ENCODE measurements at places on chromosomes 7 and 10.

GRCh38 chr10:89648074-89648473 lies 3.0 kb upstream of the PANK1 start:
- H3K4me3 ChIP-seq = no peak overlapping the region
- H3K27me3 ChIP-seq = no peaks in the 10 kb centered on the region
- no peak overlapping the region for H3K27ac ChIP-seq
- no peaks in the 10 kb centered on the region for H3K36me3 ChIP-seq
- H3K4me1 ChIP-seq = no peaks in the 10 kb centered on the region

GRCh38 chr7:30974605-30975255 lies 11.0 kb downstream of the GHRHR start:
- H3K4me3 ChIP-seq = no peak overlapping the region
- H3K27ac ChIP-seq = no peak overlapping the region
- DNase-seq = no peak
- H3K4me1 ChIP-seq = no peaks in the 10 kb centered on the region
- peaks cover 29% of the 10 kb centered on the region for H3K27me3 ChIP-seq

DNA sequence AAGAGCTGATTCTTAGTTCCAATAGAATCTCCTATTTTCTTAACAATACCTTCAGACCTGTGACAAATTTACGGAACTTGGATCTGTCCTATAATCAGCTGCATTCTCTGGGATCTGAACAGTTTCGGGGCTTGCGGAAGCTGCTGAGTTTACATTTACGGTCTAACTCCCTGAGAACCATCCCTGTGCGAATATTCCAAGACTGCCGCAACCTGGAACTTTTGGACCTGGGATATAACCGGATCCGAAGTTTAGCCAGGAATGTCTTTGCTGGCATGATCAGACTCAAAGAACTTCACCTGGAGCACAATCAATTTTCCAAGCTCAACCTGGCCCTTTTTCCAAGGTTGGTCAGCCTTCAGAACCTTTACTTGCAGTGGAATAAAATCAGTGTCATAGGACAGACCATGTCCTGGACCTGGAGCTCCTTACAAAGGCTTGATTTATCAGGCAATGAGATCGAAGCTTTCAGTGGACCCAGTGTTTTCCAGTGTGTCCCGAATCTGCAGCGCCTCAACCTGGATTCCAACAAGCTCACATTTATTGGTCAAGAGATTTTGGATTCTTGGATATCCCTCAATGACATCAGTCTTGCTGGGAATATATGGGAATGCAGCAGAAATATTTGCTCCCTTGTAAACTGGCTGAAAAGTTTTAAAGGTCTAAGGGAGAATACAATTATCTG lies 1.6 kb downstream of the LRRTM3 start:
- no peaks in the 10 kb centered on the region for H3K36me3 ChIP-seq
- H3K27me3 ChIP-seq = peaks cover 21% of the 10 kb centered on the region
- peaks cover 10% of the 10 kb centered on the region for H3K4me1 ChIP-seq
- no peak for DNase-seq
- no peak overlapping the region for H3K27ac ChIP-seq

DNA sequence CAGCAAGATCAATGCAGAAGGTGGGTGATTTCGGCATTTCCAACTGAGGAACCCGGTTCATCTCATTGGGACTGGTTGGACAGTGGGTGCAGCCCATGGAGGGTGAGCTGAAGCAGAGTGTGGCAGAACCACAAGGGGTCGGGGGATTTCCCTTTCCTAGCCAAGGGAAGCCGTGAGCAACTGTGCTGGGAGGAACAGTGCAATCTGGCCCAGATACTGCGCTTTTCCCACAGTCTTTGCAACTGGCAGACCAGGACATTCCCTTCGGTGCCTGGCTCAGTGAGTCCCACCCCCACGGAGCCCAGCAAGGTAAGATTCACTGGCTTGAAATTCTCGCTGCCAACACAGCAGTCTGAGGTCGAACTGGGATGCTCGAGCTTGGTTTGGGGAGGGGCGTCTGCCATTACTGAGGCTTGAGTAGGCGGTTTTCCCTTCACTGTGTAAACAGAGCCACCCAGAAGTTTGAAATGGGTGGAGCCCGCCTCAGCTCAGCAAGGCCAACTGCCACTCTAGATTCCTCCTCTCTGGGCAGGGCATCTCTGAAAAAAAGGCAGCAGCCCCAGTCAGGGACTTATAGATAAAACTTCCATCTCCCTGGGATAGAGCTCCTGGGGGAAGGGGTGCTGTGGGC lies 58.6 kb upstream of the SLC26A5 start:
- H3K36me3 ChIP-seq = no peaks in the 10 kb centered on the region
- H3K4me1 ChIP-seq = no peaks in the 10 kb centered on the region
- no peak overlapping the region for H3K27ac ChIP-seq
- H3K27me3 ChIP-seq = no peaks in the 10 kb centered on the region

GRCh38 chr10:15660990-15661389 lies 58.7 kb downstream of the ITGA8 start:
- no peak for DNase-seq
- no peak overlapping the region for H3K4me3 ChIP-seq
- no peaks in the 10 kb centered on the region for H3K4me1 ChIP-seq
- H3K36me3 ChIP-seq = peaks cover 31% of the 10 kb centered on the region

GRCh38 chr10:80452069-80452468 lies 2.0 kb upstream of the TSPAN14 start:
- DNase-seq = no peak
- peak overlapping the region; percentile 15 for H3K27ac ChIP-seq
- H3K36me3 ChIP-seq = no peaks in the 10 kb centered on the region
- H3K4me1 ChIP-seq = peaks cover 32% of the 10 kb centered on the region

GRCh38 chr10:106132956-106133355 lies 1031.5 kb downstream of the SORCS1 start:
- no peak overlapping the region for H3K4me3 ChIP-seq
- no peaks in the 10 kb centered on the region for H3K4me1 ChIP-seq
- DNase-seq = no peak
- no peaks in the 10 kb centered on the region for H3K27me3 ChIP-seq

- H3K27me3 ChIP-seq = no peaks in the 10 kb centered on the region
- DNase-seq = no peak
- H3K27ac ChIP-seq = no peak overlapping the region
- H3K4me1 ChIP-seq = peaks cover 9% of the 10 kb centered on the region
- no peaks in the 10 kb centered on the region for H3K36me3 ChIP-seq
- H3K4me3 ChIP-seq = no peak overlapping the region
These were observed 12.5 kb upstream of the GNA12 start for GRCh38 chr7:2856388-2857169.

GRCh38 chr7:41656366-41656765 lies 46.5 kb downstream of the INHBA start:
- no peaks in the 10 kb centered on the region for H3K36me3 ChIP-seq
- H3K4me3 ChIP-seq = no peak overlapping the region
- DNase-seq = no peak

GRCh38 chr7:74627661-74628411 lies 29.7 kb upstream of the GTF2I start:
- DNase-seq = no peak
- H3K4me3 ChIP-seq = no peak overlapping the region
- no peak overlapping the region for H3K27ac ChIP-seq

- no peaks in the 10 kb centered on the region for H3K27me3 ChIP-seq
- H3K4me1 ChIP-seq = no peaks in the 10 kb centered on the region
- no peak overlapping the region for H3K4me3 ChIP-seq
- no peaks in the 10 kb centered on the region for H3K36me3 ChIP-seq
- DNase-seq = no peak
These were observed 106.7 kb upstream of the MBL2 start for GRCh38 chr10:52879091-52879807.

DNA sequence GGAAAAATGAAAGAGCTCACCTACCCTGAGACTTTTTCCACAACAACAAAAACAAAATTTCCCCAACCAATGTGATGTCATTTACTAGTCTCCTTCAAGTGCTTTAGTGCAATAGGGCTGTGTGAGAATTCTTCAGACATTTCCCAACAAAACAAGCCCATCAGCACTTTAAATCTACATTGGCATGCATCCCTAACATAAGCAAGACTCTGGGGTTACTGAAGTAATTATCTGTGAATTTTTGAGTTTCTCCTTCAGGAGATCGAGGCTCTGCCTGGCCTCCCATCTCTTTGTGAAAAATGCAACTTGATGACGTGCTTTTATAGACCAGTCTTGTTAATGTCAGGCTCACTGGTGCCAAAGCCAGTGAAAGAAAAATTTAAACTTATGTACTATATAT lies 255.6 kb downstream of the GFRA1 start:
- no peaks in the 10 kb centered on the region for H3K27me3 ChIP-seq
- no peaks in the 10 kb centered on the region for H3K36me3 ChIP-seq
- DNase-seq = no peak

DNA sequence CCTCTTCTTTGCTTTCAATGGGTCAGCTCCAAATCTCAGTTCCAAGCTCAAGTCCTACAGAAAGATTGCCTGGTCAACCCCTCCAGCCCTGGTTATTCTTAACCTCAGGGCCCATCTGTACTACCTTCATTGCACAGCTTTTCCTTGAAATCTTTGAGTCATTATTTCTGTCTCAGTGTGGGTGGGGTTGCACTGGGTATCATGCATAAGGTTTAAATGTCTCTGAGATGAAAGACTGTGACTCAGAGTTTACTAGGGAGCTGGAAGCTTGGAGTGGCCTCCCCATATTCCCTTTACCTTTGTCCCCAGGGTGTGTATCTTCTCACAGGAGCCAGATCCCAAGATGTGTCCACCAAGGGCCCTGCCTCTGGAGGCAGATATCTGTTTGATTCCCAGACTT lies 3.3 kb upstream of the OR6V1 start:
- no peak for DNase-seq
- H3K4me1 ChIP-seq = no peaks in the 10 kb centered on the region
- no peak overlapping the region for H3K4me3 ChIP-seq

DNA sequence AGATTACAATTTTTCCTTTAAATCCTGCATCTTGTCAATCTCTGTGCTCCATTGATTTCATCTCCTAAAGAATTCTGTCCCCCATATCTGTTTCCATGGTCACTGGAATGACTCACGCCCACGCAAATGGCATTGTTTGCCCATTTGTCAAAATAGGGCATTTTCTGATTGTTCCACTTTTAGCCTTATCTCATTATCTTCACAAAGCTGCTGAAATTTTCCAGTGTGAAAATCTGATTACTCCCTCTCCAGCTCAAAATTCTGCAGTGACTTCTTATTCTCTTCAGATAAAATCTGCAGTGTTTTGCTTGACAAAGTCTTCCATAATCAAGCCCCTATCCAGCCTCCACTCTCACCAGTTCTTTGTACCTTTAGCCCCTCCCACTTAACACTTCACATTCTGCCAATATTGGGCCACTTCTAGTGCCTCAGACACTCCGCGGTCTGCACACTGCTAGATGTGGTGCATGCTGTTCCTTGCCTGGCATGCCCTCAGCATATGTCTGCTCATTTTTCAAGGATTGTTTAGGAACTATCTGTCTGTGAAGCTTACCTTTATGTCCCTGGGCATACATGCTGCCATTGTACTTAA lies 33.9 kb upstream of the CTTNBP2 start:
- H3K4me1 ChIP-seq = no peaks in the 10 kb centered on the region
- H3K36me3 ChIP-seq = no peaks in the 10 kb centered on the region
- no peaks in the 10 kb centered on the region for H3K27me3 ChIP-seq
- H3K27ac ChIP-seq = no peak overlapping the region

DNA sequence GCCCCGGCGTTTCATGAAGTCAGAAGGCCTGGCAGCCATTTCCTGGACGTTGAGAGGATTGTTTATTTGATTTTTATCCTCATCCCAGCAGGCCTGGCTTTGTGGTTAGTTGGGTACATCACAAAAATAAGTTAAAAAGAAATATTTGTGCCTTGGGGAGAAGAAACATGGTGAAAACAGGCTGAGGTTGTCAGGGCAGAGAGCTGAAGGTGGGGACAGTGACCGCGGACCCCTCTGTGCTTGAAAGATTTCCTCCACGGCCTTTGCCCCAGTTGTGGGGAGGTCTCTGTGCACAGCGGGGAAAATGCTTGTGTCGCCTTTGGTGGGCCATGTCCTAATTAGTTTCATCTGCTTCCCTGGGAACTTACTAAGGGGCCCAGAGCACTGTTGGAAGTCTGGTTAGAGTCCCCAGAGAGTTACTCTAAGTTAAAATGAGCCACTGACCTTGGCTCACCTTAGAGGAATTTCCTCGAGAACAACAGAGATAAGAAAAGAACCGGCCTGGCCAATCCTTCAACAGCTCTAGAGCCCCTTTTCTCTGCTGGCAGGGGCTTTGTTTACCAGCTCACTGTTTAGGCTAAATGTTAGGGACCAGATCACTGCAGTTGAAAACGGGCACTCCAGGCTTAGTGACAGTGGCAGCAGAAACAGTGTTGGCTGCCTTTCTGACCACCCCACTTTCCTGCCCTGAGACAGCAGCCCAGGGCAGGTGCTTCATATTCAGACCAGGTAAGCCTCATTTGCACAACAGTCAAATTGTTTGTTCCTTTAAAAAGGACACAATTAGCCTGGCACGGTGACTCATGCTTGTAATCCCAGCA lies 37.9 kb downstream of the CRCP start:
- H3K27ac ChIP-seq = peak overlapping the region; percentile 8
- no peaks in the 10 kb centered on the region for H3K27me3 ChIP-seq
- H3K4me3 ChIP-seq = no peak overlapping the region
- no peaks in the 10 kb centered on the region for H3K4me1 ChIP-seq
- no peak for DNase-seq

GRCh38 chr10:34864149-34865067 lies 49.3 kb upstream of the PARD3 start:
- no peak for DNase-seq
- no peak overlapping the region for H3K27ac ChIP-seq
- peaks cover 20% of the 10 kb centered on the region for H3K4me1 ChIP-seq
- H3K4me3 ChIP-seq = no peak overlapping the region
- no peaks in the 10 kb centered on the region for H3K36me3 ChIP-seq

GRCh38 chr7:123242467-123243092 lies 42.8 kb upstream of the SLC13A1 start:
- H3K36me3 ChIP-seq = no peaks in the 10 kb centered on the region
- no peak overlapping the region for H3K27ac ChIP-seq
- no peaks in the 10 kb centered on the region for H3K27me3 ChIP-seq
- H3K4me1 ChIP-seq = no peaks in the 10 kb centered on the region
- DNase-seq = no peak

DNA sequence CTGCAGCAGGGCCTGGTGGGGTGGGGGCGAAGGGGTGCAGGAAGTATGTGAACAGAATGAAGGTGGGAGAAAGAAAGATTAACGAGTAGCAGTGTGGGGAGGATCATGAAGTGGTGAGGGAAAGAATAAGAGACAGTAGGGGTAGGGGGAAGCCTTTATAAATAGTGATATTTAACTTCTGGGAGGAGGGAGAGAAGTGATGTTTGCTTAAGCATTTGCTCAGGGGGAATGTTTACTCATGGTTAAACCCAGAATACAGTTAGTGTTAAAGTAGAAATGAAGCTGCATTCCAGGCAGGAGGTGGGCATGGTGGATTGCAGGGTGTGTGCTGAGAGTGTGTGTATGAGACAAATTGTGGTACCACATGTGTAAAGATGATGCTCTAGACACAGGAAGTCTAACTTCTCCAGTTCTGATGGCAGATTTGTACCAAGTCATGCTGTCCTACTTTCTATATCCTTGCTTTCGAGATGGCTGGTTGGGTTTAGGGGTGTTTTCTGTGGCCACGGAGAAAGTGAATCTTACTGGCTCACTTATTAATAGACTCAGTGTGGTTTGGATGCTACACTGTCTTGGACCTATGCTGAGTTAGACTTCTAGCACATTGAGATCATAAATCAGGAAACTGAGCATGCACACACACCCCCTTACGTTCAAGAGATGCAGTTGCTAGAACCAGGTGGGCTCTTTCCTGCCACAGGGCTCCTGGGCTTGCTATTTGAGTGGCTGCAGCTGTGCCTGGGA lies 10.6 kb upstream of the DNMBP start:
- no peak overlapping the region for H3K27ac ChIP-seq
- H3K27me3 ChIP-seq = no peaks in the 10 kb centered on the region
- no peak for DNase-seq
- no peak overlapping the region for H3K4me3 ChIP-seq
- H3K36me3 ChIP-seq = no peaks in the 10 kb centered on the region

- no peaks in the 10 kb centered on the region for H3K36me3 ChIP-seq
- no peaks in the 10 kb centered on the region for H3K27me3 ChIP-seq
- H3K4me1 ChIP-seq = no peaks in the 10 kb centered on the region
- DNase-seq = no peak
These were observed 25.7 kb downstream of the CHST3 start for GRCh38 chr10:71989661-71990454.

All from tibial artery (tissue), 4 donors.